ENCODE measurements at places on chromosomes 12 and 14.

- DNase-seq, result no peak
Observed at GRCh38 chr12:10615532-10615931, 2.1 kb upstream of the MAGOHB start.

DNA sequence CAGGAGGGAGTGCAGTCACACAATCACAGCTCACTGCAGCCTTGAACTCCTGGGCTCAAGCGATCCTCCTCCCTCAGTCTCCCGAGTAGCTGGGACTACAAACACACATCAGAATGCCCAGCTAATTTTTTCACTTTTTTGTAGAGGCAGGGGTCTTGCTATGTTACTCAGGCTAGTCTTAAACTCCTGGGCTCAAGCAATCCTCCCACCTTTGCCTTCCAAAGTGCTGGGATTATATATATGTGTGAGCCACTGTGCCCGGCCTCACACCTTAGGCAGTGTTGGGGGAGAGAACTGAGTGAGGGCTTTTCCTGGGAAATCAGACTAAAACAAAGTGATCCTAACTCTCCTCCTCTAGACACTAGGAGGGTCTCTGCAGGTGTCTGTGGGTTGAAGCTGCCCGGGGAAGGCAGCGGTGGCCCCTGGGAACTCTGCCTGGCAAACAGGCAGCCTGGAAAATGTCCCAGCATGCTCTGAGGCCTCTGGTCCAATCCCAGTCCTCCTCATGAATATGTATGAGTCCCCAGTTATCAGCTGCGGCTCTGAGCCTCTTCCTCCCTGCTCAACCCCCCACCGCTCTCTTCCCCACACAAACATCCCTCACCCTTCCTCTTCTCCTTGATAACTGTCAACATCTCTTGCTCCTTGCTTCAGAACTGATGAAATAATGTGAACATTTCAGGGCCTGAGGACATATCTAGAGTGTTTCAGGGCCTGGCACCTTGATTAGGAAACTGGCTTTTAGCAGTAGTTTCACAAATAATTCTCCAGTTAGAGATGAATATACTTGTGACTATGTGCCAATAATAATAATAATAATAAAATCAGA lies 7.9 kb upstream of the NAA25 start:
- DNase-seq, result no peak

- no peak for DNase-seq
Observed at GRCh38 chr14:31926652-31927347, 150.3 kb upstream of the ARHGAP5 start.

- no peak for DNase-seq
Observed at GRCh38 chr12:75271576-75271975, 58.5 kb downstream of the CAPS2 start.

GRCh38 chr12:124563401-124563800 lies 4.0 kb downstream of the NCOR2 start:
- no peak for DNase-seq

Data from stimulated activated CD4-positive, alpha-beta T cell treated with anti-CD3 and anti-CD28 coated beads, Interleukin-12 subunit alpha, Interleukin-12 subunit beta, amount 100 ng/mL, for 24 hours (primary cell).